ENCODE measurements at places on chromosomes 2 and 18.

DNA sequence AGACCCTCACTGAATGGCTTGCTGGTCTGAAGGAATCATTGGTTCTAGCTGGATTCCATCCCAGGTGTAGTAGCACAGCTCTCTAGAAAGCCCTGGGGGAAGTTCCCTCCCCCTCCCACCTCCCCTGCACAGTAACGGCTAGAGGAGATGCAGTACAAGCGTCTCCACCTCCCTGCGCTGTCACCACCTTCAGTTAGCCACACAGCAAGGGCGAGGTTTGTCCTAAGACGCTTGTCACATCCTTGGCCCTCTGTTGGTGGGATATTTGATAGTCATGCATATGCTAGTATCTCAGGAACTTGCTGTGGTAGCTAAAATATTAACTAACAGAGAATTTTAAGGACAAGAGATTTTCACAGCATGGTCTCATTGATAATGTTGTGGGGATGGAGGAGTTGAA, 19.4 kb downstream of the TRAPPC12 start:
- DNase-seq: no peak

GRCh38 chr2:72963423-72964145, 46.3 kb downstream of the EMX1 start:
- DNase-seq: no peak

GRCh38 chr2:238589591-238590460, 163.1 kb downstream of the ASB1 start:
- no peak for DNase-seq

- no peak for DNase-seq
Observed at GRCh38 chr2:191250400-191250799, 5.2 kb downstream of the MYO1B start.

- DNase-seq: no peak
Observed at GRCh38 chr2:216469661-216470060, 29.0 kb upstream of the RPL37A start.

DNA sequence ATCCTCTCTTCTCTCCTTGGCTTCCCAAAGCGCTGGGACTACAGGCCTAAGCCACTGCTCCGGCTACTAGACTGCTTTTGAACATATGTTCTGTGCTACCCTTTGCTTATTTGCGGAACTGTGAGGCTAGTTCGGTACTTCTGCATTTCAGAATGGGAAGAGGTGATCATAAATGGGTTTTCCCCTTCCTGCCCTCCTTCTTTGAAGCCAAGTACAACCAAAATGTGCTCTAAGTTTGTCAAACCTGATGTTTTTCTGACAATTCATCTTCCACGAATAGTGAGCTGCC, 1.7 kb upstream of the ESCO1 start:
- no peak for DNase-seq

DNA sequence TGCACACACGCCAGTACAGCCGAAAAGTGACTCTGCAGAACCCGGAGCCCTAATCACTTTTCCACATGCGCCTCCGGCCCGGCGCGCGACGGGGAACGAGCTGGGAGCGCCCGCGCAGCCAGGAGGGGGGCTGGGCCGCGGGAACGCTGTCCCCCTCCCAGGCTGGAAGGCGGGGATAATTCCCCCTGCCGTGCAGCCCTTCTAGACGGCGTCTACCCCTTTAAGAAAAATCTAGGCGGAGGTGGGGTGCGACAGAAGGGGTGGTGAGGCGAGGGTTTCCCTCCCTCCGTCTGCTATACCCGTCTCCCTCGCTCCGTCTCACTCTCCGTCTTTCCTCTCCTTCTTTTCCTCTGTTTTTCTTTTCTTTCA, 2.4 kb downstream of the CYP26B1 start:
- DNase-seq: no peak

- no peak for DNase-seq
Observed at GRCh38 chr2:104855221-104856085, 1.5 kb downstream of the POU3F3 start.

DNA sequence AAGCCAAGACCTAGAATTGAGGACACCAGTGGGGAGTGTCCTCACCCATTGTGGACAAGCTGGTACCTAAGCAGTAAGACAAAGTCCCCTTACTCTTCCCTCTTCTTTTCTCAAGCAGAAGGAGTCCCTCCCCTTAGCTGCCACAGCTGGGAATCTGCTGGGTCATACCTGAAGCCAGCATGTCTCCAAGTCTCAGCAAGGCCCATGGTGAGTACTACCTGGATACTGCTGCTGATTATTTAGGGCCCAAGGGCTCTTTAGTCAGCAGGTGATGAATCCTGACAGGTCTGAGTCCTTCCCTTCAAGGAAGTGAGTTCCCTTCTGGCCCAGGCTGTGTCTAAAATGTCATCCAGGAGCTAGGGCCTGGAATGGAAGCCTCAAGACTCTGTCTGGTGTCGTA, 198.6 kb upstream of the STK17B start:
- DNase-seq: no peak

GRCh38 chr2:106866641-106867040, 19.3 kb downstream of the ST6GAL2 start:
- DNase-seq: no peak

DNA sequence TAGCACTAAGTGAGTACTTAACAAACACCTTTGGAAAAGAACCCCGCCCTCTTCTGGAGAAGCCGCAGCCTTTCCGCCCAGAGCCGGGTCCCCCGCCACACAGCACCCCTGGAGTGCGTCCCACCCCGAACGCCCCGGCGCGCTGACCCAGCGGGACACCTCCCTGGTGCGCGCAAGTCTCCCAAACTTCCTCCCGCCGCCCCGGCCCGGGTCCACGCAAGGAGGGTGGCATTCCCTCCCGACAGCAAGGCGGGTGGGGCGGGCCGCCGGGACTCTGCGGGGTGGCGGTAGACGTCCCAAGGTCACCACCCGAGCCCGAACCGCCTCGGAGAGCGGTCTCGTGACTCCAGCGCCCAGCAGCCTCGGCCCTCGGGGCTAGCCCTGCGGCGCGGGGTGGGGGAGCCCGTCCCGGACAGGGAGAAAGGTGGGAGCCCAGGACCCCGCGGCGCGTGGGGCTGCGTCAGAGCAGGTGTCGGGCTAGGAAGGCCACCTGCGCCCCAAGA, 598 bp downstream of the CCDC93 start:
- DNase-seq: peak; percentile 21

GRCh38 chr18:54860941-54861340, 32.7 kb downstream of the RAB27B start:
- DNase-seq: no peak

GRCh38 chr2:232309592-232309991, 69.0 kb upstream of the ALPP start:
- DNase-seq: no peak

- DNase-seq: peak; percentile 66
Observed at GRCh38 chr2:233419602-233420391, 65.5 kb downstream of the DGKD start.

DNA sequence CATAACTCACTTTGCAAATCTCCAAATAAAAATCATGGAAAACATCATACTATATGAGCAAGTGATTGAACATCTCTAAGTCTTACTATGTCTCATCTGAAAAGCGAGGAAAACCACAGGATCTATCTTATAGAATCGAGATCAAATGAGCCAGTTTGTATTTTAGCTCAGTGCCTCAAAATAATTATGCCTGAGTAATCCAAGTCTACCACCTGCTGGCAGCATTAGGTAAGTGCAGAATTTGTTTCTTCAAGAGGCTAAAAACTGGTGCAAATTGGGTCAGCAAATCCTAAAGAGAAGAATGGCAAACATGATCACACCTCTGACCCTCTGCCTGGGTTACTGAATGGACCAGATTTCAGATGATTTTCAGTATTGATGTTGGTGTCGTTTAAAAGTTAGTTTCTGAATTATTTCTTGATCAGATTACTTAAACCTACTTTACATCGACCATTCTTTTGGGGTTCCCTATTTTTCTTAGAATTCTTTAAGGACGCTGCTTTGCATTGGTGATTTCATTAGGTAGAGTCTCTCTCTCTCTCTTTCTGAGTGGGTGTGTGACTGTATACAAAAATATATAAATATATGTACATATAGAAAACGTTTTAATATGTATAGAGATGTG, 12.7 kb upstream of the FHOD3 start:
- DNase-seq: peak; percentile 47

DNA sequence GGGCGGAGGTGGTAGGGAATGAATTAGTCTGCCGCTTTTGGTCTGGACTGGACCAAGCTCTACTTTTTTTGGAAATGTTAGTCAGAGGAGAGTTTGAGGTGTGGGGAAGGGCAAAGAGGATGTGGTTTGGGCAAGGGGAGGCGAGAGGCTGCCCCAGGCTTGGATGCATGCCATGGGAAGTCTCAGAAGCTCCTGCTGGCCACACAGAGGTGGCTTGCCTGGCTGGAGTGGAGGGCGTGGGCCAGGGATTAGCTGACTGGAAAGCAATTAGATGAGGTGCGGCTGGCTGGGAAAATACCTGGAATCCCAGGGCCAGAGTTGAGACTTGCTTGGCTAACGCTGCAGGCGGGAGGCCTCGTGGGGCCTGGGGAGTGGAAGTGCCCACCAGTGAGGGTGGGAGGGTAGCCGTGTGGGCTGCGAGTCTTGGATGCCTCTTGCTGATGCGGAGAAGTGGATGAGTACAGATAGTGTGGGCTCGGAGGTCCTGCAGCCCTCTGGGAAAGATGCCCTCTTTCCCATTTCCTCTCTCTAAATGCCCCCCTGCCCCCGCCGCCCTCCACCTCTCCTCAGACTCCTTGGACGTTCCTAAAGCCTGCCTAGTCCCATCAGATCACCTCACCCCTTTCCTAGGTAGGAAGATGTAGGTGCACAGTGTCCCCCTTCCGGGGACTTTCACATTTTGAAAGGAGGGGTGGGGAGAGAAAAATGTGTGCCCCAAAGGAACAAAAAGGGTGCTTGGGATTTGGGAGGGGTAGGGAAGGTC, 117.6 kb downstream of the SMAD7 start:
- DNase-seq: peak; percentile 41

GRCh38 chr18:48217258-48218250, 191.6 kb downstream of the ZBTB7C start:
- no peak for DNase-seq

- no peak for DNase-seq
Observed at GRCh38 chr2:216777637-216778273, 82.1 kb downstream of the TNP1 start.

- no peak for DNase-seq
Observed at GRCh38 chr18:46418663-46419260, 238.3 kb downstream of the LOXHD1 start.
